ENCODE measurements at places on chromosomes 2 and 18. TPM values are rescaled to one million over a fixed set of nuclear protein-coding genes. Genes with fewer than 3 reads are reported as not detected.

- no peak for DNase-seq
Measured at GRCh38 chr18:78559584-78559983, 420.0 kb upstream of the SALL3 start.

GRCh38 chr18:48752478-48752877 lies 198.3 kb downstream of the SMAD7 start:
- no peak for DNase-seq

GRCh38 chr2:210460322-210461227 lies 16.0 kb downstream of the LANCL1 start:
- no peak for DNase-seq

DNA sequence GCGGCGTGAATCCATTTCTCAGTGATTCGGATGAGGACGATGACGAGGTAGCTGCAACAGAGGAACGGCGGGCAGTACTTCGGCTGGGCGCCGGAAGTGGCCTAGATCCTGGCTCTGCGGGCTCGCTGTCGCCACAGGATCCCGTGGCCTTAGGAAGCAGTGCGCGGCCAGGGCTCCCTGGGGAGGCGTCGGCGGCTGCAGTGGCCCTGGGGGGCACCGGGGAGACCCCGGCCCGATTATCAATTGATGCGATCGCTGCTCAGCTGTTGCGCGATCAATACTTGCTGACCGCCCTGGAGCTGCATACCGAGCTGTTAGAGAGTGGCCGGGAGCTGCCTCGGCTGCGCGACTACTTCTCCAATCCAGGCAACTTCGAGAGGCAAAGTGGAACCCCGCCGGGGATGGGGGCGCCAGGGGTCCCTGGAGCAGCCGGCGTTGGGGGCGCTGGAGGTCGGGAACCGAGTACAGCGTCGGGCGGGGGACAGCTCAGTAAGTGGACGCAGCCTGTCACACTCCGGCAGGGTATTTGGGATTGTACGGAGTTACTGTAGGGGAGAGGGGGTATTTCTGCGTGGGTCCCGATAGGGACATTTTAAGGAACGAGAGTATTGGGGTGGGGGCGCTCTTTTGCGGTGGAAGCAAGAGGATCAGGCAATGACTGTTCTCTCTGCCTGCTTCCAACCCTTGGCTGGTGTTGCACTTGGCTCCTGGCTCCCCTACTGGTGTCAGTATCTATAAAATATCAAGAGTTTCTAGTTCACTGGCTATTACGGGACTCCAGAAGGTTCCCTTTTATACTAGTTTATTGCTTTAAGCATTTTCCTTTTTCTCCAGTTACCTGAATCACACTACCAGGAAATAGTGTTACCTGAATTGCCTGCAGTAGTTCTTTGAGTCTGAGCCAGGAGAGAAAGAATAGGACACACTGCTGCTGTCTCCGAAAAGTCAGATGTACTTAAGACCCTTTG lies 772 bp downstream of the RELCH start:
- DNase-seq = peak; percentile 19

GRCh38 chr2:105307550-105307949 lies 22.0 kb downstream of the TGFBRAP1 start:
- no peak for DNase-seq

- no peak for DNase-seq
Measured at GRCh38 chr2:30759481-30759880, 47.8 kb downstream of the CAPN13 start.

The UGT1A3 gene
- not detected for total RNA-seq

The AQP12B gene
- total RNA-seq = not detected

The TMEM150A gene
- total RNA-seq = 1.0 TPM

Measured in SJSA1 (cell line).